ENCODE measurements at places on chromosomes 2 and 18.

- no peak for DNase-seq
Observed at GRCh38 chr18:33578518-33579348, 714 bp downstream of the ASXL3 start.

- DNase-seq = no peak
Observed at GRCh38 chr2:210568108-210568507, 11.7 kb downstream of the CPS1 start.

DNA sequence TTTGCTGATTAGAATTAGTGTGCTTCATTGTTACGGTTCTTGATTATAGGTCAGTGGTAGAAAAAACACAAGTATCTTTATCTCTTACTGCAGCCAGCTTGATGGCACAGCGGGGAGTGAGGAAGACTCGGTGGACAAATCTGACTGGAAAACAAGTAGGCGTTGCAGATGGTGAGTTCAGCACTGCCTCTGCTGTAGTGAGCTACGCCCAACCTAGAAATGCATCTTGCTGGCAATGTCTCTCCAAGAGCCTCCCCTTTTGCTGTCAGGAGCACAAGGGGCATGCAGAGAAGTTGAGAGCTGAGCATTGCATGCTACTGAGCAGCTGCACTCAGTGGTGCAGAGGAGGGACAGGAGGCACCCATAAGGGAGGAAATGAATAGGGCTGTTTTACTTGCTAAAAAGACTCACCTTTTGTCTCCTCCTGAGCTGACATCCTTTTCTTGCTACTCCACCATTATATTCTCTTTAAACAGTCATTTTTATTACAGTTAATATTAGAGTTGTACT is 977.3 kb upstream of the ACVR2A start:
- DNase-seq = no peak

DNA sequence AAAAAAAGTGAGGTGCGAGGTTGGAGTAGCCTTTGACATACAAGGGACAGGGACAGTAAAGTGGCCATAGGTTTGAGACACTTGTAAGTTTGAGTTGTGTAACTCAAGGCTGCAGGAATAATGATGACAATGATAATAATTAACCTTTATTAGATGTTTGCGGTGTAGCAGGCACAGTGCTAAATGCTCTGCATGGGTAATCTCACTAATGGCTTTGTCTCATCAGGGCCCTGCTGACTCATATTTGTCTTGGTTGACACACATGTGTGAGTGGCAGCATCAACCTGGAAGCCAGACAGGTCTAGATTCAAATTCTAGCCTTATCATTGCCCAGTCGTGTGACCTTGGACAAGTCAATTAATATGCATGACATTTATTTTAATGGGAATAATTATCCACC is 126.2 kb downstream of the FSHR start:
- no peak for DNase-seq

DNA sequence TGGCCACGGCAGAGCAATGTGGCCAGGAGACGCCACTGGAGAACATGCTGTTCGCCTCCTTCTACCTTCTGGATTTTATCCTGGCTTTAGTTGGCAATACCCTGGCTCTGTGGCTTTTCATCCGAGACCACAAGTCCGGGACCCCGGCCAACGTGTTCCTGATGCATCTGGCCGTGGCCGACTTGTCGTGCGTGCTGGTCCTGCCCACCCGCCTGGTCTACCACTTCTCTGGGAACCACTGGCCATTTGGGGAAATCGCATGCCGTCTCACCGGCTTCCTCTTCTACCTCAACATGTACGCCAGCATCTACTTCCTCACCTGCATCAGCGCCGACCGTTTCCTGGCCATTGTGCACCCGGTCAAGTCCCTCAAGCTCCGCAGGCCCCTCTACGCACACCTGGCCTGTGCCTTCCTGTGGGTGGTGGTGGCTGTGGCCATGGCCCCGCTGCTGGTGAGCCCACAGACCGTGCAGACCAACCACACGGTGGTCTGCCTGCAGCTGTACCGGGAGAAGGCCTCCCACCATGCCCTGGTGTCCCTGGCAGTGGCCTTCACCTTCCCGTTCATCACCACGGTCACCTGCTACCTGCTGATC is 4.9 kb downstream of the GPR17 start:
- DNase-seq = no peak

- no peak for DNase-seq
Observed at GRCh38 chr2:214807653-214808052, 1.8 kb downstream of the BARD1 start.

DNA sequence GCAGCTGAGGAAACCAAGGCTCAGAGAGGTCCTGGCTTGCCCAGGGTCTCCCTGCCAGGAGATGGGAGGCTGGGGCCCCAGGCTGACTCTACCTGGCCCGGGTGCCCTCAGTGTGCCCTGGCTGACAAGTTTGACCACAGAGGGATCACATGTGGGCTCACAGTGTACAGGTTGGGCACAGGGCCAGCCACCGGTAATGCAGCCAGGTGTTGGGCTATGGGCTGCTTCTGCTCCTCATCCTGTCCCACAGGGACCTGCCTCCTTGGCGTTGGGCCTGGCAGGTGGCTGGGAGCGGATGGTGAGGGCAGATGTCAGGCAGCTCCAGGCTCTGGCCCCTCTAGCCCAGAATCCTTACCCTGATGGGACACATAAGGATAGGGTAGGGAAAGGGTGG is 250.5 kb downstream of the LOXHD1 start:
- no peak for DNase-seq

DNA sequence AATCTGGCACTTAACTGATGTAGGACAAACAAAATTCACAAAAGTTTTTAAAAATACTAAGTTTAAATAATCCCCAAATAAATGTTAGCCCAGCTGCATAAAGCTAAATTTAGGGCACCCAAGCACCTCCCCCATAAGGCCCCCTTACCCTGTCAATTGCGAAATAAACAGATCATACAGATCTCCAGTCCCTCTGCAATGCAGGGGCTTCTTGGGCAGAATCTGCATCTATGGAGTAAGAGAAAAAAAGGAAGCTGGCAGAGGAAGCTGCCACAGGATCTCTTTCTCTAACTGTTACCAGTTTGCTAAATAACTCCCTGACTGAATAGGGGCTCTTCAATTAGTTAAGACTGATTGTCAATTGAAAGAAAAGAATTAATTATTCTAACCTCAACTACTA is 117.7 kb downstream of the MEMO1 start:
- no peak for DNase-seq

- no peak for DNase-seq
Observed at GRCh38 chr2:55112229-55113031, 62.2 kb upstream of the RTN4 start.

DNA sequence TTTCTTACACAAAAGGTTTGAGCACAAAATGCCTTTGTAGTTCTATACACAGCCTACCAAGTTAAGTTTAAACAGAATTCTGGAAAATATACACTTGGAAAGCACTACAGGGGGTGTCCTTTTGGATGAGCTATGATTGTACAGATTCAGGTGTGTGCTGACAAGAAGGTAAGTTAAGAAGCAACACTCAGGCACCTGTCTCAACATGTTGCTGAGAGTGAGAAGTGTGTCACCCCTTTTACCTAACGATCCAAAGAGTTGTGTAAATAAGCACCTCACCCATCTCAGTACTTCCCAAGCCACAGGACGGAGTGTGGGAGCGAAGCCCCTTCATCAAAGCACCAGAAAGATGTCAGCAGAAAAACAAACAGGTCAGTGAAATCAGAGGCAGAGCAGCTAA is 109.5 kb upstream of the DAPL1 start:
- no peak for DNase-seq

DNA sequence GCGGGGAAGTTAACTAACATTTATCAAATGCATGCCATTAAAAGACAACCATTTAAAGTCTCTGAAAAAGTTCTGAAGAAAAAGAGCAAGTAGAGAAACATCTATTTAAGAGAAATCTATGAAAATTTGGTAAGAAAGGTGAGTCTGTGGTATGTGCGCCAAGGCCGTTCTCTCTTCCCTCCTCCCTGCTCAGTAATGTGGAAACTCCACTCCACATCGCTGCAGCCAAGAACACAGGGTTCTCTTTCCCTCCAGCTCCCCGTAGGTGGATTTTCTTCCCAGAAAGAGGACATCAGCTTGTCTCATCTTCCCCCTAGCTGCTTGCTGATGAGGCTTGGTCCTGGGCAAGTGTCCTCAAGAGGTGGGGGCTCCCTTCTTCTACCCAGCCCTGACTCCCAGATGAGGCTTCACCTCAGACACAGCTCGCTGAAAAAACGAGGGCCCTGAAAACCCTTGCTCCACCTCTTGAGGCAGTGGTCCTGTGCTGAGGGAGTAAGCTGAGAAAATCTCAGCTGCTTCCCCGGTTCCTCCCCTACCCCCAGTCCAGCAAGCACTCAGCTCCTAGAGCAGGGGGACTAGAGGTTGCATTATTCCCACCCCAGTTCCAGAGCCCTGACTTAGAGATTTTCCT is 45.8 kb upstream of the PTPRM start:
- no peak for DNase-seq

GRCh38 chr2:23745068-23745725 is 181.7 kb downstream of the ATAD2B start:
- DNase-seq = no peak

- no peak for DNase-seq
Observed at GRCh38 chr2:5991305-5991968, 299.3 kb downstream of the SOX11 start.

GRCh38 chr2:160427629-160428404 is 65.8 kb downstream of the RBMS1 start:
- DNase-seq = peak; percentile 47

DNA sequence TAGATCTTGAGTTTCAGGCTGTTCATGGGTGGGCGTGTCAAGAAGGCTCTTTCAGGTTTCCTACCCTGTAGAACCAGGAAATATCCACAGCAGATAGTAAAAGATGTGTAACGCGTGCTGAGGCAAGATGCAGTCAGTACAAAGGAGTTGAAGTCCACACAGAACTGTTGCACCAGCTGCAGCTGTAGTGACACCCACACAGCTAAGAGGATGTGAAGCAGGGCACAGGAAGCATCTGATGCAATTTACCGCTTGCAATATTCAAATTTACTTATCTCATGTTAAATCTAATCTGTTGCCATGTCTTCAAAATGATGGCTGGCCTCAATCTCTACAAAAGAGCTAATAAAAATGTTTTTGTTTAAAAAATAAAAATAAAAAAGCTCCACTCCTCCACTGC is 132.8 kb downstream of the ARHGAP15 start:
- peak; percentile 52 for DNase-seq

GRCh38 chr18:51491678-51492372 is 294.3 kb upstream of the MEX3C start:
- no peak for DNase-seq

DNA sequence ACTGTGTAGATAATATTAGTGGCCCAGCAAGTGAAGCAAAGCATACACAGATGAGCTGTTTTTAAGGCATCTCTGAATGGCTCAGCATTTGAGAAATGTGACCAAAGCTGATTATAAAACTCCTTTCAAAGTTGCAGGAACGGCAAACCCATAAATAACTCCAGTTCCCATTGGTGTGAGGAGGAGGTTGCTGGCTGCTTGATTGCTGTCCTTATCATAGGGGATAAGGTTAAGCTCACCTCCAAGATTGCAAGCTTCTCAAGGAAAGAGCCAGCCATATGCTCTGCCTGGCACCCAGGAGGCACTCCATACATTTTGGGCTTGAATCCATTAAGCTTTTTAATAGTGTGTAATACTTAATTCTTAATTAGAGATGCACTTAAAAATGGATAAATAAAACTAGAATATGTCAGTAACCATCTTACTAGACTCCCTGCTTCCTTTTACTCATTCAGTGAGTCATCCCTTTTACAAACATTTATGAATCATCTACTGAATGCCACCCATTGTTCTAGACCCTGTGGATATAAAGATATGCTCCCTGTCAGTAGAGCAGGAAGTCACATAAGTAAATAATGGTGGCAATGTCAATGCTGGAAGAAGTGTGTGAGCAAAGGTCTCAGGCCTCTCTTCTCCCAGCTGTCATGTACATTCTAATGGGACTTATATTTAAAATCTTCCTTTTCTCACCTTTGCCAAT is 99.3 kb downstream of the SPATS2L start:
- no peak for DNase-seq

- DNase-seq = peak; percentile 41
Observed at GRCh38 chr2:230447455-230448451, 31.8 kb downstream of the SP100 start.

- DNase-seq = no peak
Observed at GRCh38 chr2:138744713-138745112, 35.5 kb downstream of the NXPH2 start.

GRCh38 chr2:24711865-24712264 is 81.3 kb downstream of the PTRHD1 start:
- DNase-seq = no peak

DNA sequence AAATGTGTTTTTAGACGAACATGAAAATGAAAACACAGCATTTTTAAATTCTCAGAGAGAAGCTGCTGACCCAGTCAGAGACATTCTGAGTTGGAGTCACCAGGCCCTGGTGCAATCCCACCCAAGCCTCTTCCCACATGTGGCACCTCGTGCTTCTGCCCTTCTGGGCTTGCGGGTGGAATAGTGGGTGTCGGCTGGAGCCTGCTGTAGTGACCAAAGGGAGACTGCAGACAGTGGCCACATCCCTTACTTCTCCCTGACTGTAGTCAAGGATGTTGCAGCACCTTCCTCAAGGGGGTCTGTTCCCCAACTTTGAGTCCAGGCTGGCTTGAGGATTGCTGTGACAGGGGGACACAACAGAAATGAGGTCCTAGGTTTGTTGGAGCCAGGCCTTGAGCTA is 104.4 kb upstream of the GLI2 start:
- no peak for DNase-seq

DNA sequence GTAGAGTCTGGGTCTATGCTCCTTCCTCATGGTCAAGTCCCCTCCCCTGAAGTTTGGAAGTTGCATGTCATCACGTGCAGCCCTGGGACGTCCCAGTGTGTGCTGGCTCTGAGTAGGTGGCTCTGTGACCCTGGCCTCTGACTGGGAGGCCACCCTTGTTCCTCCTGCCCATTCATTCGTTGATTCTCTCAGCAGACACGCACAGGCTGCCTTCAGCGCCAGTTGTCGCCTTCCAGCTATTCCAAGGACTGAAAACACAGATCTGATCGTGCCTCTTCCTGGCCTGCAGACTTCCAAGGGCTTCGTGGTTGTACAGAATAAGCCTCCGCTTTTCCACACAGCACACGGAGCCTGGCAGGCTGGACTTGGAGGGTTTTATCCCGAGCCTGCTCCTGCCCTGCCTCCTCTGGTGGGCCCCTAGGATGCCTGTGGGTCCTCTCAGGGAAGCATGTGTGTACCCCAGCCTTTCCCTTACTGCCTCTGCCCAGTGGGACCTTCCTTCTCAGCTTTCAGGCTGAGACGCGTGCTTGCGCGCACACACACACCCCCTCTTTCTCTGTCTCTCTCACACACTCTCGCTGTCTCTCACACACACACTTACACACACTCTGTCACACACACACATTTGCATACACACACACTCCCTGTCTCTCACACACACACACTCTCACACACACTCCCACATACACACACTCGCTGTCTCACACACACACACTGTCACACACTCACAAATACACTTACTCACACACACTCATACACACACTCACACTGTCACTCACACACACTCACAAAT is 17.7 kb downstream of the SH3BP4 start:
- no peak for DNase-seq

Data from activated naive CD4-positive, alpha-beta T cell treated with Interleukin-2 at 50 U/mL for 16 hours (primary cell).